NCI-H345 (cell line): ENCODE measurements at places on chromosomes 2 and 18.

- DNase-seq = no peak
Observed at GRCh38 chr2:121570036-121570666, 39.5 kb downstream of the RNU4ATAC start.

GRCh38 chr2:72442270-72442669 lies 294.6 kb upstream of the CYP26B1 start:
- DNase-seq = no peak

DNA sequence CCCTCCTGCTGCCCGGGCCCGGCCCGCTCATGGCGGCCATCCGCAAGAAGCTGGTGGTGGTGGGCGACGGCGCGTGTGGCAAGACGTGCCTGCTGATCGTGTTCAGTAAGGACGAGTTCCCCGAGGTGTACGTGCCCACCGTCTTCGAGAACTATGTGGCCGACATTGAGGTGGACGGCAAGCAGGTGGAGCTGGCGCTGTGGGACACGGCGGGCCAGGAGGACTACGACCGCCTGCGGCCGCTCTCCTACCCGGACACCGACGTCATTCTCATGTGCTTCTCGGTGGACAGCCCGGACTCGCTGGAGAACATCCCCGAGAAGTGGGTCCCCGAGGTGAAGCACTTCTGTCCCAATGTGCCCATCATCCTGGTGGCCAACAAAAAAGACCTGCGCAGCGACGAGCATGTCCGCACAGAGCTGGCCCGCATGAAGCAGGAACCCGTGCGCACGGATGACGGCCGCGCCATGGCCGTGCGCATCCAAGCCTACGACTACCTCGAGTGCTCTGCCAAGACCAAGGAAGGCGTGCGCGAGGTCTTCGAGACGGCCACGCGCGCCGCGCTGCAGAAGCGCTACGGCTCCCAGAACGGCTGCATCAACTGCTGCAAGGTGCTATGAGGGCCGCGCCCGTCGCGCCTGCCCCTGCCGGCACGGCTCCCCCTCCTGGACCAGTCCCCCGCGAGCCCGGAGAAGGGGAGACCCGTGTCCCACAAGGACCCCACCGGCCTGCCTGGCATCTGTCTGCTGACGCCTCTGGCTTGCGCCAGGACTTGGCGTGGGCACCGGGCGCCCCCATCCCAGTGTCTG lies 767 bp downstream of the RHOB start:
- peak; percentile 66 for DNase-seq

DNA sequence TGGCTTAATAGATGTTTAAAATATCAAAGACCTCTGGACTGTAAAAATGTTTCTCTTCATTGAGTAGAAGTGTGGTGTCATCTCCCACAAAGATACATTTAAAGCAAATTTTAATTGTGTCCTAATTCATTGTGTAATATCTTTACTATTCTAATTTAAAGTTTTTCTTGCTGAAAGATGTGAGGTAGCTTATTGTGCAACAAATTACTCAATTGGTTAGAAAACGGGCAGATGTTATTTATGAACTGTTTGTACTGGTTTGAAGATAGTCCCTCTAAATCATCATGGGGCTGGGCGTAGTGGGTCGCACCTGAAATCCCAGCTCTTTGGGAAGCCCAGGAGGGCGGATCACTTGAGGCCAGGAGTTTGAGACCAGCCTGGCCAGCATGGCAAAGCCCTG lies 65.3 kb downstream of the CYBRD1 start:
- DNase-seq = no peak

GRCh38 chr2:130352237-130352636 lies 3.6 kb upstream of the PTPN18 start:
- no peak for DNase-seq

DNA sequence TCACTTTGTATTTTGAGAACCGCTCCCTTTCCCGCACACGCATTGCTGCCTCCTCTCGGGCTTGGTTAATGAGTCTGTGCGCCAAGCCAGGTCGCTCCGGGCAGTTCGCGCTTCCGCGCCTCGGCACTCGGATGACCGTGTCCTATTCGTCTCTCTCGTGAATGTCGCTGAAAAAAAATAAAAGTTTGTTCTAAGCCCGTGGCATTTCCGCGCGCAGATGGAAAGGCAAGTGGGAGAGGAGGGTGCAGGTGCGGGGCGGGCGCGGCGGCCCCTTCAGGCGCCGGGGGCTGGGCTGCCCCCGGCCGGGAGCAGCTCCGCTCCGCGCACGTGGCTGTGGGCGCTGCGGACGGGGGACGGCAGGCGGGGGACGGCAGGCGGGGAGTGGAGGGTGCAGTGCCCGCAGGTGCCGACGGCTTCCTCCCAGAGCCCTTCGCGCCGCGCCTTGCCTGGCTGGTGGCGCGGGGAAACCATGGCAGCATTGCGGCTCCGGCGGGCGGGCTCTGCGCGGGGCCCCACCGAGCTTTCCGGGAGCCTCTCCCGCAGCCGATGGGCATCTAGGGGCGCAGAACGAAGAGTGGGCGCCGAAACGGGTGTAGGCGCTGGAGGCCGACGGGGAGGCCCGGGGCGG lies 159.6 kb upstream of the SIX2 start:
- DNase-seq = peak; percentile 42
